HTR-8/SVneo (cell line): ENCODE measurements at places on chromosomes 5 and 9.

- DNase-seq: no peak
Observed at GRCh38 chr9:12183321-12183720, 509.9 kb upstream of the TYRP1 start.

DNA sequence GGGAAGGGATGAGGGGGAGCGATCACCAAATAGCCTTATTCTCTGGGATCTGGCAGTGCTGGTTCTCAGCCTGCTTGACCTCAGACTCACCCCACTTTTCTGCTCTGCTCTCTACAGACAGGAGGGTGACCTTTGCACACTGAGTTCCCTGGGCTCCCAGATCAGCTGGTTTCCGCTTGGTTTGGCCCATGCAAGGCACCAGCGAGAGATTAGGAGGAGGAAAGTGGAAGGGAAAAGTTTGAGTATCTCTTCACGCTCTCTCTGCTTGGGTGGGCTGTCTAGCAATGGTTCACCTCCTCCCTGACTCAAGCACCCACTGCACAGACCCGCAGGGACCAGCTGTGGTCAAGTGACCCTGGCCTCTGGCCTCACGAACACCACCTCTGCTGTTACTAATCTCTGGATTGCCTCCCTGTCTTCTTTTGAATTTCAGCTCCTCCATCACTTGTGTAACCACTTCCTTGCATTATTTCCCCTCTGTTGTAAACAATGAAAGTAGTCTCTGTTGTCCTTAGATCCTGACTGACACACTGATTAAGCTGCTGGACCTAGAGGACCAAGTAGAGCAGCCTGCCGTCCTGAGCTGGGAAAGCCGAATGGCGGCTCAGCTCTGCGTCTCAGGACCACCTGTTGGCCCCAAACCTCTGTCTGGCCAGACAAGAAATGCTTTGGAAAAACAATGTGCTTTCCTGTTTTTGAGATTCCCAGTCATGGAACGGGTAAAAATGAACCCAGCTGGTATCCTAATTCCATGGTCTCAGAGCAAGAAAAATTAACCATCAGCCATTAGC is 186.6 kb downstream of the CRB2 start:
- DNase-seq: no peak

DNA sequence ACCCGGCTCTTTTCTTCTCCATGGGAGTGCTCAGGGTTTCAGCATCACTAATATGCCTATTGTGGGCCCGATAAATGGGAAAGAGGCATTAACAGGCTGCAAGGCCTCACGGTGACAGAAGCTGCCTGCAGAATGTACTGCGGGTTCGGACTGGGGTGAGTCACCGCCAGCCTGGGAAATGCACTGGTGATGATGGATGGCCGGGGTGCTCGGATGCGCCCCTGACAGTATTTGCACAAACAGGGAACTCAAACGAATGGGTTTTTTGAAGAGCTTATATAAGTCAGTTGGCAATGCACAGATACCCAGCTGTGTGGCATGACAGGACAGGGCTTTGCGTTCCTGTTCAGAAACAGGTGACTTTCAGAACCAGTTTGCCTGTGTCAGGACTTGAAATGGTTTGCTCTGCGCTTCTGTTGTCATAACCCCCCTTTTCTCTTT is 42.0 kb upstream of the PITX1 start:
- peak; percentile 50 for DNase-seq

GRCh38 chr9:126173401-126173800 is 153.2 kb upstream of the MVB12B start:
- no peak for DNase-seq

DNA sequence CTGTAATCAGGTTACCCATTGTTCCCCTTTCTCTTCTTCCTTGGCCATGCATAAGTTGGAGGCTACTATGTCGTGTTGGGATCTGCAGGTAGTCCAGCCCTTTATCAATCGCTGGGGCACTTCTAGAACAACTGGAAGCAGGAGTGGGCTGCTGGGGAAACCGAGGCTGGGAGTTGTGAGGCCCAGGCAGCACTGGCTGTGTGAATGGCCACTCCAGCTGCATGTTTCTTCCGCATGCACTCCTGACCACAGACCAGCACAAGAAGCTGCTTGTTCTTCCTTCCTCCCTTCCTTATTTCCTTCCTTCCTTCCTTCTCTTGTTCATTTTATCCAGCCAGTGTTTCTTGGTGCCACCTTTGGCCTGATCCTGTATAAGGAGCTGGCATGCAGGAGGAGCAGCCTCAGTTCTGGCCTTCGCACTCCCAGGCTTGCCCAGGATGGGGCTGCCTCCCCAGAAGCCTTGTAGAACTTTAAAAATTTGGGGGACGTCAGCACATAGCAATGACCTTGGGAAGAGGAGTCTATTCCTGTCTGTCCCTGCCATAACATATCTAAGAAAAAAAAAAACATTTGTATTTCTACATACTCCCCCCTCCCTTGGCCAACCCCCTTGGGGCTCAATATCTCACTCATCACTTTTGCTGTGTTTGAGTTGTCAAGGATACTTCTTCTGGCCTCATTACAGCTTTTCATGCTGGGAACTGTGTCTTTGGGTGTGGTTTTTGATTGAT is 20.8 kb upstream of the CXCL14 start:
- no peak for DNase-seq

GRCh38 chr5:75523275-75523674 is 11.6 kb downstream of the POLK start:
- no peak for DNase-seq

DNA sequence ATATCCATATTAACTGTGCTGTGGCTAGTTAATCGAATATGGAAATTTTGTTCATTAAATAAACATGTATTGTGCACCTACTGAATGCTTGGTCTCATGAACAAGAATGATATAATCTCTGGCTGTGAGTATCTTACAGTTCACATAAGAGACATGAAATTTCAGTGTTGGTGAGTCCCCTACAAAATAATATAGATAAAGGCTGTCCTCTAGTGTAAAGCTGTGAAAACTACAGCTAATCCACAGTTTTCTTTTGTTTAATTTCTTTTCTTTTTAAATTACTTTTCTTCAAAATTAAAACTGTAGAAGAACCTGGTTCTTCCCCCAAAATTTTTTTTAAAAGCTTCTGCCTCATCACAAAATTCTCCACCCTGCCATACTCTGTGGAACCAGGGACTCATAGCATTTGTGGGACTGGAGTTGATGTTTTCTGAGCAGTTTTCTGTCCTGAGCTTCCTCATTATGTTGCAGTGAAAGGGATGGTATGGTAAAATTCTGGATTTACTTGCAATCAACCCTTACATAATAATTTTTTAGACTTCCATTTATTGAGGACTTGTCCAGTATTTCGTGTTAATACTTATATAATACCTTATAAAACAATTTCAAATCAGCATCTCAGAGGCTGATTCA is 135.0 kb downstream of the STK32A start:
- DNase-seq: peak; percentile 14

- DNase-seq: no peak
Observed at GRCh38 chr5:154776167-154776566, 21.0 kb downstream of the LARP1 start.

- no peak for DNase-seq
Observed at GRCh38 chr9:121120386-121120785, 45.6 kb downstream of the CNTRL start.

- no peak for DNase-seq
Observed at GRCh38 chr5:58921159-58921558, 338.3 kb downstream of the RAB3C start.

DNA sequence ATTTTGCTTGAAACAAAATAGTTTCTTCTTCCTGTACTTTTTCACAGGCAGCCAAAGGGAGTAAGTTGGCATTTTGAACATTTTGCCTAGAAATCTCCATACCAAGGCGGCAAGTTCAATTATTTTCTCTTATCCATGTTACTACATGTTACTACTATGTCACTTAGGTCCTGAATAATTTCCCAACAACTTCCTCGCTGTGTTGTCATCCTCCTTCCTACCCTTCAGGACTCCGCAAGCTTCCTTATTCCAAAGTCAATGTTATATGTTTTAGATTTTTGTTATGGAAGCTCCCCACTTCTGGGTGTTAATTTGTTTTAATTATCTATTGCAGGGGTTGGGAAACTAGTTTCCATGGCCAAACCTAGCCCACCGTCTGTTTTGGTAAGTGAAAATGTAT is 9.9 kb upstream of the B4GALT1 start:
- no peak for DNase-seq

GRCh38 chr5:91256142-91256524 is 127.0 kb downstream of the ARRDC3 start:
- DNase-seq: no peak

- DNase-seq: no peak
Observed at GRCh38 chr5:31124651-31125305, 68.7 kb upstream of the CDH6 start.
